ENCODE measurements at places on chromosomes 4 and X.

- no peak for DNase-seq
These were observed 136.5 kb upstream of the GALNTL6 start for GRCh38 chr4:171676555-171677215.

GRCh38 chr4:4443821-4444220 lies 56.9 kb downstream of the NSG1 start:
- no peak for DNase-seq

- no peak for DNase-seq
These were observed 363.4 kb upstream of the BOD1L1 start for GRCh38 chr4:13990596-13991589.

- DNase-seq, result no peak
These were observed 33.9 kb upstream of the HPF1 start for GRCh38 chr4:169791527-169792156.

- DNase-seq, result no peak
These were observed 48.3 kb upstream of the C4orf54 start for GRCh38 chr4:99705891-99706290.

- DNase-seq, result no peak
These were observed 57.0 kb upstream of the PROM1 start for GRCh38 chr4:16140879-16141249.

DNA sequence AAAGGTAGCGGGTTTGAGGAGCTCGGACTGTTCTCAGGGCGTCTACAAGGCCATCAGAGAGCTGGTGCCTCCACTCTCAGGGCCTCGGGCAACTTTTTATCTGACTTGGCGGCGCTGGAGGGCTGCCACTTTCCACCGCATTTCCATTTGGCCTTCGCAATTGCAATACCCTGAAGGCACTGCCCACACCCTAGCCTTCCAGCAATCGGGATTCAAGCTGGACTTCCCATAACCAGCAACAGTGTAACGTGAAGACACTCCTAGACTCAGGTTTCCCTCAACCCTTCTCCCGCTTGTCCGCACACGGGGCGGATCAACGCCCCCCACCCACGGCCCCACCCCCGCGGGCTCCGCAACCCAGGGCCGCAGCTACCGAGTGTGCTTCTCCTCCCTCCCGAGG lies 50.2 kb upstream of the BCOR start:
- DNase-seq, result no peak

DNA sequence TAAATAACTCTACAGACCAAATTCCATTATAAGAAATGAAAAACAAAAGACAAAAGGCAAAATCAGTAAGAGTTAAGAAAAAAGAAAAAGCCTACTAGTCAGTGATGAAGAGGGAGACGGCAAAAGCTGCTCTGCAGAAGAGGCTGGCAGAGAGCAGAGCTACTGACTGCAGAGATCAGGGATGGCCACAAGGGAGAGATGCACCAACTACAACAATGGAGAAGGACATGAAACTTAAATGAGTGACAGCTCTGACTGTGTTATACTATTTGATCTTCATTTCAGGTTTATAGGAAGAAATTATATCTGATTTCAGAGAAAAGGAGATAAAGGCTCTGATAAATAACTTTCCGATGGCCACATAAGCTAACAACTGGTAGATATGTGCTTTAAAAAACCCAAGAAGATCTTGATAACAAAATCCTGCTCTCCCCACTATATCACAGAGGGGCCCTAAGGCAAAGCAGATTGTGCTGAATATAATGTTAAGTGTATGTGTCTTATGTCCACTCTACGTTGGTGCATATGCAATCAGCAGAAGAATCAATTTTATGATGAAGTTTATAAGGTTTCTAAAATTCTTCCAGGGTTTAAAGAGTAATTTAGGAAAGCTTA lies 58.4 kb upstream of the COX18 start:
- DNase-seq, result no peak

DNA sequence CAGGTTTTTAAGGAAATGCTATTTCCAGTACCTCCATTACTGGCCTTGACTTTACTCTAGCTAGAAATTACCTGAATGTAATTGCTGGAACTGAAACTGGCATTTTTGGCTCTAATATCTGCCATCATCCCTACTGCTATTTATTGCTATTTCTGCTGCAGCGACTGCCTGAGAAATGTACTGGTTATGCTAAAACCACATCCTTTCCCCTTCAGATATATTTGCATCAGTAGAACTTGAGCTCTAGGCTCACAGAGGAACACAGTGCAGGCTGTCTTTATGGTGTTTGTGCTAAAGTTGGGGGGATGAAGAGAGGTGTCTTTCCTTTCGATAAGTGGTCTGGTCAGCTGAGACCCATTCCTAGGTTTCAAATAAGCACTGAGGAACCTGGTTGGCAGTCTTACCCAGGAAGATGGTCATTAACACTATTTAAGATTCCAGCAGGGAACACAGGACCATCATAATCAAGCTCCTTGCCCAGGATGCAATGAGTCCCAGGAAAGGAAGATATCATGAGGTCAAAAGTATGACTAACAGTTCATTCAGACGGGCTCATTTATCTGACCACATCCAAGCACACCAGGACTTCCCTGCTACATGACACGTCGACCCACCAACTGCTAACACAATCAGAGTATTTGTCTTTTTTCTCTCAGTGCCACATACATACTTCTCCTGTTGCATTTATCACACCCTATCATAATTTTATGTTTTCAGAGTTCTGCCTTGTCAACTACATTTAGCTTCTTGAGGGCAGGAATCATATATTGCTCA lies 137.4 kb downstream of the GABRA3 start:
- DNase-seq, result no peak

- no peak for DNase-seq
These were observed 36.6 kb downstream of the HELT start for GRCh38 chr4:185054886-185055285.

- DNase-seq, result no peak
These were observed 19.6 kb upstream of the PDGFC start for GRCh38 chr4:156991161-156991560.

DNA sequence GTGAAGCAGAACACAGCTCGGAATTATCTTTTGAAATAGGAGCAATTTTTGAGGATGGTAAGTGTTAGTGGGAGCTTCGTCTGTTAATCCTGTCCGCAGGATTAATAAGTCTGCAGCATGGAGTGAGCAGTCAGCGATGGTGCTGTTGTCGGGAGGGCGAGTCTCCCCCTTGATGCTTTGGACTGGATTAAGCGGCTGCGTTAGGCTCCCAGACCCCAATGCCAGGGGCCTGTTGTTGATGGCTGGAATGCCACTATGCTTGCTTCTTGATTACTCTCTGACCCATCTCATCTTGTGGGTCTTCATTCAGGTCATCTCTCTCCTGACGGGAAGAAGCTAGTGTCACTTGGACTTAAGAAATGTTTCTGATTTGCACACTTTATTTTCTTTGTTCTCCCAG lies 332.6 kb downstream of the ARHGAP10 start:
- no peak for DNase-seq

Measured in stimulated activated CD8-positive, alpha-beta memory T cell treated with anti-CD3 and anti-CD28 coated beads, Interleukin-4, amount 100 ng/mL, for 1 hour (primary cell).